ENCODE measurements at places on chromosomes 6 and 20.
A peak's percentile ranks its signal among the peaks of the same experiment; 100 is the strongest.

DNA sequence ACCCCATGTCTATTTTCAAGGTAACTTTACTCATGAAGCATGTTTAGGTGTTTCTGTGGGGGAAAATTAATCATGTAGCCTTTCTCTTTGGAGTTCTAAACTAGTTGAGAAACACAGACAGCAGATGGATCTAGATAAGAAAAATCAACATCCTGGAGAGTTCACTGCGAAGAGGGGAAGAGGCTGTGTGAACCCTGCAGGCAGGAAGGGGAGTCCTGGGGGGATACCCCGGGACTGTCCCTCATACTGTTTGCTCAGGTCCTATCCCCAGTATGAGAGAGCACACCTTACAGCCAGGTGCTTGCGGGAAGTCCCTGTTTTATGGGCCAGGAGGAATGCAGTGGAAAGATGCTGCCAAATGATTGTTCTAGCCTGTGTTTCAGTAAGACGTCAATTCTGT lies 32.7 kb downstream of the CHMP4B start:
- DNase-seq, result no peak

DNA sequence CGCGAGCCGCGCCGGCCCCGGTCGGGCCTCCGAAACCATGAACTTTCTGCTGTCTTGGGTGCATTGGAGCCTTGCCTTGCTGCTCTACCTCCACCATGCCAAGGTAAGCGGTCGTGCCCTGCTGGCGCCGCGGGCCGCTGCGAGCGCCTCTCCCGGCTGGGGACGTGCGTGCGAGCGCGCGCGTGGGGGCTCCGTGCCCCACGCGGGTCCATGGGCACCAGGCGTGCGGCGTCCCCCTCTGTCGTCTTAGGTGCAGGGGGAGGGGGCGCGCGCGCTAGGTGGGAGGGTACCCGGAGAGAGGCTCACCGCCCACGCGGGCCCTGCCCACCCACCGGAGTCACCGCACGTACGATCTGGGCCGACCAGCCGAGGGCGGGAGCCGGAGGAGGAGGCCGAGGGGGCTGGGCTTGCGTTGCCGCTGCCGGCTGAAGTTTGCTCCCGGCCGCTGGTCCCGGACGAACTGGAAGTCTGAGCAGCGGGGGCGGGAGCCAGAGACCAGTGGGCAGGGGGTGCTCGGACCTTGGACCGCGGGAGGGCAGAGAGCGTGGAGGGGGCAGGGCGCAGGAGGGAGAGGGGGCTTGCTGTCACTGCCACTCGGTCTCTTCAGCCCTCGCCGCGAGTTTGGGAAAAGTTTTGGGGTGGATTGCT lies 1.3 kb downstream of the VEGFA start:
- peak; percentile 70 for DNase-seq

DNA sequence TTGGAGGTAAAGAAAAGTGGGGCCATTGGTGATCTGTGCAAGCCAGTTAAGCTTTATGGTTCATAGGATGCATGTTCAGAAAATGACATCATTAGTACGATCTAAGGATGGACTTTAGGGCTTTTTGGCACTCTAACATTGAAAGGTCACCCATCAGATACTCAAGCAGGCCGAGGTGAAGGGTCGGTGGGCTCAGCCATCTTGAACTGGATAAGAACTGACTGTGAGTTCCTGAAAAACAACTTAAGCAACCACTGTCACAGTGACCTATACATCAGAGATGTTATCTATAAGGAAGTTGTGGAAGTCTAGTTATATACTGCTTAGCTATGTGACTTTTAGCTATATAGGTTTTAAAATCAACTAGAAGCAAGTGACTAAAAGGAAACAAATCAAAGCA lies 13.0 kb upstream of the ITCH start:
- DNase-seq, result peak; percentile 31

DNA sequence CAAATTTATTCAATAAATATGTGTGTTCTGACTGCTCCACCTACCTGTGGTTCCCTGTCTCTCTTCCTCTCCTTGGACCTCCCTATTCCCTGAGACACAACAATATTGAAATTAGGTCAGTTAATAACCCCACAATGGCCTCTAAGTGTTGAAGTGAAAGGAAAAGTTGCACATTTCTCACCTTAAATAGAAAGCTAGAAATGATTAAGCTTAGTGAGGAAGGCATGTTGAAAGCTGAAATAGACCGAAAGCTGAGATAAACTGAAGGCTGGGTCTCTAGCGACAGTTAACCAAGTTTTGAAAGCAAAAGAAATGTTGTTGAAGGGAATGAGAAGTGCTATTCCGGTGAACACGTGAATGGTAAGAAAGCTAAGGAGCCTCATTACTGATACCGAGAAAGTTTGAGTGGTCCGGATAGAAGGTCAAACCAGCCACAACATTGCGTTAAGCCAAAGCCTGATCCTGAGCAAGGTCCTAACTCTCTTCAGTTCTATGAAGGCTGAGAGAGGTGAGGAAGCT lies 34.1 kb downstream of the UST start:
- no peak for DNase-seq

- peak; percentile 52 for DNase-seq
These were observed 35.1 kb upstream of the BTN3A2 start for GRCh38 chr6:26329763-26330511.

DNA sequence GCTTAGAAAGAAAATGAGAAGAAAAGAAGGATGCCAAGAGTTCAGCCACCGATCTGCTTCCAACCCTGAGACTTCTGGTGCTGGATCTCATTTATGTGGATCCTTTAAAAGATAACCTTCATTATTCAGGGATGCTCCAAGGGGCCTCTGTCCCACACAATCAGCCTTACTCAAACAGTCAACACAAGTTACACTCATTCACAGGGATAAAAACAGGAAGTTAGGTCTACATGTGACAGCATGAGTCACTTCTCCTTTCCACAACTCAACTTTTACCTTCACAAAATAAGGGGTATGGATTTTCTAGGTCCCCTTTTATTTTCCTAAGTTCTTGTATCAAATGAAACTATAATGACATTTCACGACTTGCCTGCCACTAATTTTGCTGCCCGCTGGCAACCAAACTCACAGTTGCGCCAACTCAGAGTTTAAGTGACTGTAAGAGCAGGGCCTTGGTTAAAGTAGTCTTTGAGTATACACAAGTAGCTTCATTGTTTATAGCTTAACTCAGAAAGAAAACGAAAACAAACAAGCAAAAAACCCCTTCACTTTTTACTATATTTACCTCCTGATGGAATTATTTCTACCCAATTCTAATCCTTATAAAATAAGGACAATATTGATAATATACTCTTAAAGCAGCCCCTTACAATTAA lies 278.8 kb upstream of the RUNX2 start:
- no peak for DNase-seq

DNA sequence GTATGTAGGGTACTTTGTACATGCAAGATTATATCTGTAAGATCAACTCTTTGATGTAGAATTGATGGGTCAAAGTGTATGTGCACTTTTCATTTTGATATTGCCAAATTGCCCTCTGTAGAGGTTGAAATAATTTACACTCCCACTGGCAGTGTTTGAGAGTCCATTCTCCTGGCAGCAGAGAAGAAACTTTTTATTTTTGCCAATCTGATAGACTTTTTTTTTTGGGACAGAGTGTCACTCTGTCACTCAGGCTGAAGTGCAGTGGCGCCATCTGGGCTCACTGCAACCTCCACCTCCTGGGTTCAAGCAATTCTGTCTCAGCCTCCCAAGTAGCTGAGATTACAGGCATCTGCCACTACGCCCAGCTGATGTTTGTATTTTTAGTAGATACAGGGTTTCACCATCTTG lies 199.2 kb downstream of the ZFAND3 start:
- no peak for DNase-seq

- no peak for DNase-seq
These were observed 39.0 kb upstream of the AAR2 start for GRCh38 chr20:36197271-36197670.

DNA sequence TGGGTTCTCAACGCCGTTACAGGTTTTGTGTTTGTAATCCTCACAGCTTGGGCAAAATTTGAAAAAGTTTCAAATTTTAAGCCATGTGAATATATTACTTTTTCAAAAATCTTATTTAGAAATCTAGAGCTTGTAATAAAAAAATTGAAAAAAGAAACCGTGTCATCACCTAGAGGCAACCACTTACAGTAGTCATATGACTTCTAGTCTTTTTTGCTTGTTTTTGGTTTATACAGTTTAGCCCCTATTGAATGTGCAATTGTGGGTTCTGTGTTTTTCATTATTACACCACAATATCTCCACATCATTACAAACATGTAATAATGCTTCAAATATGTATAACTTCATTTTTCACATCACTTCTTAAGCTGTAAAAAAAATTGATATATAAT lies 888 bp downstream of the DYNLRB1 start:
- no peak for DNase-seq

- no peak for DNase-seq
These were observed 5.5 kb downstream of the SLC32A1 start for GRCh38 chr20:38729767-38730166.

- no peak for DNase-seq
These were observed 31.5 kb downstream of the PYGB start for GRCh38 chr20:25279403-25279802.

GRCh38 chr6:30613251-30614043 lies 3.6 kb downstream of the PPP1R10 start:
- DNase-seq, result no peak

DNA sequence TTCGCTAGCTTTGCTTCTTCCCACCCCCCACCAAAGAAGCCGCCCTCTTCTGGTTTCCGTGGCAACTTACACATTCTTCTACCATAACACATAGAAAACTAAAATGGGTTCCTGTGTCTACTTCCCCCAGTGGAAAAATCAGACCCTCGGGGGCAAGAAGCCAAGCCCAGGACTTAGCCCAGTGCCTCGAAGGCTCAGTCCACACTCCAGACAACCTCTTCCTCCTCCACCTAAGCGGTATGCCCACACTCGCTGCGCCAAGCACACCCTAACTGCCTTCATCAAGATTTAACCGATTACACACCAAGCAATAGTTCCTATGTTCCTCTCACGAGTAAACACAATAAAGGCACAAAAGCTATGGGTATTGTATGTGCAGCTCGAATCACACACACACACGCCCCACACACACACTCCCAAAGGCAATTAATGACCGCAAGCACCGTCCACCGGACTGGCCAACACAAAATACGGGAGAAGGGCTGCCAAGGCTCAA lies 537 bp downstream of the PPIL4 start:
- DNase-seq, result peak; percentile 52

GRCh38 chr6:78400076-78400475 lies 467.3 kb upstream of the IRAK1BP1 start:
- DNase-seq, result no peak

- no peak for DNase-seq
These were observed 71.8 kb upstream of the CENPW start for GRCh38 chr6:126268092-126268491.

DNA sequence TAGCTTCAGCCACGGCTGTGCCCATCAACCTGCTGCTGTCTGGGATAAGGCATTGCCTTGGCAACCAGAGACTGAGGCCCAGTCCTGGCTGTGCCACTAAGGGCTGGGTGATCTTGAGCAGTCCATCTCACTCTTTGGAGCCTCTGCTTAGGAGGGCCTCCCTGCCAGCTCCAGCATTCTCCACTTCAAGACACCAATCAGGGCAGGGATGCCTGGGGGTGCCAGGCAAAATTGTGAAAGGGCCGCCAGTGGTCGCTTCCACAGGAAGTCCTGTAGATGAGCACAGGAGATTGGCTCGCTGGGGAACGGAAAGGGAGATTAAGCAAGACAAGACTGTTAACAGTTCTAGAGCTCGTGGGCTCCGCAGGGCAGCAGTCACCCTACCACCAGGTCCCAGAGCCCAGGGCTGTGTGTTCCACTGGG lies at the start of gene RAB44:
Gene RAB44, plus strand, starts transcription at position 346 of the 423 bp plus-strand sequence. CDS start 6,410 bp downstream, outside the sequence.
- peak; percentile 96 for DNase-seq

DNA sequence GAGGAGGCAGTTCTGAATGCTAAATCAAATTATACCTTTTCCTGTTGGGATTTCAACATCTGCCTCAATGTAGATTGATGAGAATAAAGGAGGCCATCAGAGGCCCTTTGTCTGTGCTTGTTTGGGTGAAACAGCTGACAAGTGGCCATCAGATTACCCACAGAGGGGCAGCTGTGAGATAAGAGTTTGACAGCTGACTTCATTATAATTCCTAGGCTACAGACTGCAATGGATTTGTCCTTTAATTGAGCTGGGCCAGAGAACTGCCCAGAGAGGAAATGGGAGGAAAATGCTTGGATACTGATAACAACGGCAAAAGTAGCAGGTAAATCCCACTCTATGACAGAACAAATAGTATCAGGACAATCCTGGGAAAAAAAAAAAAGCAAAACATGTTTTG lies 649.4 kb downstream of the HDGFL1 start:
- no peak for DNase-seq

- no peak for DNase-seq
These were observed 140.8 kb downstream of the MAP3K4 start for GRCh38 chr6:161132384-161132783.

DNA sequence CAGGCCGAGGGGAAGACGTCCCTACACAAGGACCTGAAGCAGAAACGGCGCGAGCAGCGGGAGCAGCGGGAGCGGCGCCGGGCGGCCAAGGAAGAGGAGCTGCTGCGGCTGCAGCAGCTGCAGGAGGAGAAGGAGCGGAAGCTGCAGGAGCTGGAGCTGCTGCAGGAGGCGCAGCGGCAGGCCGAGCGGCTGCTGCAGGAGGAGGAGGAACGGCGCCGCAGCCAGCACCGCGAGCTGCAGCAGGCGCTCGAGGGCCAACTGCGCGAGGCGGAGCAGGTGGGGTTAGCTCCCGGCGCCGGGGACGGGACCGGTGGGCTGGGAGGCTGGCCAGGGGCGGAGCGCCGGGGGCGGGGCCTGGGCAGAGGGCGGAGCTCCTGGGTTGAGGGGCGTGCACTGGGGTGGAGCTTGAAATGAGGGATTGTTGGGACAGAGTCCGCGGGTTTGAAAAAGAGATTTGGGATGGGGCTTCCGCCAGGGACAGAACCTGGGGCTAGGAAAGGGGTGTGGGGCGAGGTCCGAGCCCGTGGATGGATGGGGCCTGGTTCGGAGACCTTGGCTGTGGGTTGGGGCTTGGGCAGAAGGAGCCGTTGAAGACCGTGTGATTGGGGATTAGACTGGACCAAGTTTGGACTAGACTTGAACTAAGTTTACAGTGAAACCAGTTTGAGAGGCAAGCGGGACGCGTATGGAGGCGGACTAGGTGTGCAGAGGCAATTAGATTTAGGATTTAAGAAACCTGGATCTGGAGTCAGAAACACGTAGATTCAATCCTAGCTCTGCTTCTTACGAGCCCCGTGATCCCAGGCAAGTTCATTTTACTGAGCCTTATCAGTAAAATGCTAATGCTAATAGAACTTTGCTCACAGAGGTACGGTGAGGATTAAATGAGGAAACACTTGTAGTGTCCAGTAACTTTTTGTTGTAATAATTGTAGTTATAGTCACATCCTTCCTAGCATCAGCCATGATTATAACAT lies 20.9 kb downstream of the DEF6 start:
- no peak for DNase-seq

DNA sequence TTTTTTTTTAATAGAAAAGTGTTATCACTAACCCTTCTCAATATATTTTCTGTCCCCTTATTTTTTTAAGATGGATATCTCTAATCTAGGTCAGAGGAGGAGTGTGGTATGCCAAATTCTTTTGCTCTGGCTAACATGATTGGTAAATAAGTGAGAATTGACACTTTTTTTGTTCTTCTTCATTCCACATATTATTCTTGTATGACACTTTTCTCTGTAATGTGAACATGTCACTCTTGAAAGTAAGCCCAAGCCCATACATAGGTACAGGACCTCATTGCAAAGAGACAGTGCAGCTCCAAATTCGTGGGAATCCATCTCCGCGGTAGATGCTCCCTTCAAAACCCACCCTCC lies 142.5 kb upstream of the TCF21 start:
- DNase-seq, result no peak
